ENCODE measurements at places on chromosomes 4 and X. TPM values are rescaled to one million over a fixed set of nuclear protein-coding genes. Genes with fewer than 3 reads are reported as not detected.

DNA sequence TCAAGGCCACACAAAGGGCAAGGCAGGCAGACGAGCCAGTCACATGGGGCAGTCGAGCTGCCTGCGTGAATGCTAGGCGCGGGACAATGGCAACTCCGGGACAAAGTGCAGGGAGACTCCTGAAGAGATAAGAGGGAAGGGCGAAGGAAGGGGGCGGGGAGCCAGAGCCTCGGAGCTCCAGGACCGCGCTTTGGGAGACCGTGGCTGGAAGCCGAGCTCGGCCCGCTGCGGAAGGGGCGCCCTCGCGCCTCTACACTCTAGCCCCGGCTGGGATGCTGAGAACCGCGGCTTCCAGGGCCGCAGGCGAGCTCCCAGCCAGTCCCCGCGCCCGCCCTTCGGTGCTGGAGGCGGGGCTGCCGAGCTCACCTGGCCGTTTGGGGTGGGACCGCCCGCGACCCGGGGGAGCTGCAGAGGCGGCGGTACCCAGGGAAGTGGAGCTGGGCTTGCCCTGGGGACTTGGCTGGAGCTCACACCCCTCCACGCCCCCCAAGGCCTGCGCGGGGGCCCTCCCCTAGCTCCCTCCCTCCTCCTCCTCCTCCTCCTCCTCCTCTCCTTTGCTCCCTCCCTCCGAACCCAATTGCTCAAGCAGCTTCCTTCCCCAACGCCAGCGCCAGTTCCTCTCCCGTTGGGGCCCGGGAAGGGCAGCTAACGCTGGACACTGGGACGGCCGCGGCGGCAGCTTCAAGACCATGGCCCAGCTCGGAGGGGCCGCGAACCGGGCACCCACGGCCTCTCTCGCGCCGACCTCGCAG lies at the start of gene SOWAHD:
TSS of gene SOWAHD (plus strand) at position 610 of the 752 bp plus-strand sequence. CDS start at position 690, 80 bp downstream.
- H3K27me3 ChIP-seq, result peaks cover 33% of the 10 kb centered on the region
- H3K27ac ChIP-seq, result no peak within 1 kb of the TSS
- peak within 1 kb of the TSS; percentile 33 for H3K4me3 ChIP-seq
- peak; percentile 50 for DNase-seq

- H3K27me3 ChIP-seq, result no peaks in the 10 kb centered on the region
- no peaks in the 10 kb centered on the region for H3K4me1 ChIP-seq
- H3K36me3 ChIP-seq, result no peaks in the 10 kb centered on the region
- H3K4me3 ChIP-seq, result no peak overlapping the region
- no peak overlapping the region for H3K27ac ChIP-seq
Observed at GRCh38 chr4:11799196-11799595, 370.5 kb upstream of the HS3ST1 start.

Gene PNMA6A
- total RNA-seq, result 3.7 TPM

Gene COL4A6
- 2.1 TPM for total RNA-seq

DNA sequence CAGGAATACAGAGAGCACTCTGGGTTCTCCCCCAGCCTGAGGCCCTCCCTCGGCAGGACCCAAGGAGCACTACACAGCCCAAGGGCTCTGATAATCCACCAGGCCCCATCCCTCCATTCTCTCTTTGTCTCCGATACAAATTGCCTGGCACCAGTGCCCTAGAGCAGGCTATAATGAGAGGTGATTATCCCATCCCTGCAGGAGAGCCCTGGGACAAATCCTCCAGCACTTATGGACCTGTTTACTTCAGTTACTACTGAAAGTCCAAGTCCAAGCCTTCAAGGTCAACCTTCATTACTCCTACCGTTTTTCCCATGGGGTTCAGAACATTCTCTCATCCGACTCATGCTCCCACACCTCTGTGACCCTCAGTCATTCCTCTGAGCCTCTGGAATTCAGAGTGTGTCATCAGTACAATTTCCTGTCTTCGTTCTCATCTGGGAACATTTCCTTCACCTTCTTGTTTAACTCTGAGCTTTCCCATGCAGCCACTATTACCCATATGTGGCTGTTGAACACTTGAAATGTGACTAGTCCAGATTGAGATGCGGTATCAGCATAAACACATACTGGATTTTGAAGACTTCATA lies 299.0 kb downstream of the RAPGEF2 start:
- no peak overlapping the region for H3K4me3 ChIP-seq
- H3K36me3 ChIP-seq, result no peaks in the 10 kb centered on the region
- no peak for DNase-seq
- peaks cover 22% of the 10 kb centered on the region for H3K4me1 ChIP-seq
- peak overlapping the region; percentile 72 for H3K27ac ChIP-seq

DNA sequence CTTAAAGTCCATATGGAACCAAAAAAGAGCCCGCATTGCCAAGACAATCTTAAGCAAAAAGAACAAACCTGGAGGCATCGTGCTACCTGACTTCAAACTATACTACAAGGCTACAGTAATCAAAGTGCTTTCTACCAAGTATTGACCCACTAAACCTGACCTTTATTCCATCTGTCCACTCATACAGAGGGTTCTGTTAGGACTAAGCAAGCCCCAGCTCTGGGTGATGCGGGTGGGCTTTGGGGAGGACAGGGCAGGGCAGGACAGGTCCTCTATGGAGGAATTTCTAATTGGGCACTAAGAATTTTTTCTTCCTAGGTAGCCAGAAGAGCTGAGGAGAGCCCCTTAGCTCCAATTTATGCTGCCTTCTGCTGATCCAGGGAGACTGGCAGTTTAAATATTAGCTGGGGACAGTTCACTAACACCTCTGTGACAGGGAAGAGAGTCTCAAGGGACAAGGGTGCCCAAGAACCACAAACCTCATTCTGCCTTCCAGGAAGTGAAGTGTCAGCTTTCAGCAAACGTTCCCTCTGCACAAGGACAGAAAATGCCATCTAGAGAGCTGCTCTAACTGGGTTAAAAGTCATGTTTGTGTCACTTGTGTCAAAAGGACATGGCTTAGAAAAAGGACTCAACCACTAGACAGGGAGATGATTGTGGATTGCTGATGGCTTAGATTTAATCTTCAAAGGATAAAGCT lies 143.2 kb downstream of the KIT start:
- no peaks in the 10 kb centered on the region for H3K27me3 ChIP-seq
- H3K36me3 ChIP-seq, result no peaks in the 10 kb centered on the region
- no peaks in the 10 kb centered on the region for H3K4me1 ChIP-seq
